ENCODE measurements at places on chromosomes 3 and 15.

GRCh38 chr3:196517162-196517800 is 2.1 kb upstream of the SMCO1 start:
- peaks cover 17% of the 10 kb centered on the region for H3K36me3 ChIP-seq
- H3K27me3 ChIP-seq = peaks cover 15% of the 10 kb centered on the region
- no peak overlapping the region for H3K27ac ChIP-seq
- no peak overlapping the region for H3K4me3 ChIP-seq
- no peaks in the 10 kb centered on the region for H3K4me1 ChIP-seq
- ATAC-seq = no peak

DNA sequence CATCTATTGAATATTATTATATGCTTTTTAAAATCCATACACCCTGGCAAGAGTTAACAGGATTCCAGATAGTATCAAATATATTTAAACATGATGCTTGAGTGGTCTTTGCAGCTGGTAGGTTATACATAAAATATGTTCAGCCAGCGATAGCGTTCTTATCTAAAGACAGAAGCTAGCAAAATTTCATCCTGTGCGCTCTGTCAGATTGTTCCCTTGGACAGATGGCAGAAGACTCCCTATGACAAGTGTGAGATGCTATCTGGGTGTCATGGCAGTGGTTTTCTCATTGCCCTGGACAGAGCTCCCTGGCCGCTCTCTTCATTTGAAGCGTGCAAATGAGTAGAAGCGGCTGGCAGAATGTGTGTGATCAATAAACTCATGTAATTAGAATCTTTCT is 175.2 kb upstream of the SOX14 start:
- ATAC-seq = no peak
- H3K36me3 ChIP-seq = no peaks in the 10 kb centered on the region
- no peaks in the 10 kb centered on the region for H3K4me1 ChIP-seq
- H3K27me3 ChIP-seq = no peaks in the 10 kb centered on the region
- H3K4me3 ChIP-seq = no peak overlapping the region

GRCh38 chr3:81279481-81280379 is 481.7 kb downstream of the GBE1 start:
- H3K27ac ChIP-seq = no peak overlapping the region
- no peak overlapping the region for H3K4me3 ChIP-seq
- ATAC-seq = no peak
- no peaks in the 10 kb centered on the region for H3K36me3 ChIP-seq
- no peaks in the 10 kb centered on the region for H3K27me3 ChIP-seq

- peaks cover 4% of the 10 kb centered on the region for H3K36me3 ChIP-seq
- H3K27ac ChIP-seq = no peak overlapping the region
- H3K27me3 ChIP-seq = peaks cover 8% of the 10 kb centered on the region
- peaks cover 22% of the 10 kb centered on the region for H3K4me1 ChIP-seq
Measured at GRCh38 chr3:42300013-42300412, 34.0 kb upstream of the CCK start.
